ENCODE measurements at places on chromosomes 2 and 18. TPM values are rescaled to one million over a fixed set of nuclear protein-coding genes. Genes with fewer than 3 reads are reported as not detected.

Gene SERPINB4
- polyA plus RNA-seq: not detected

Gene LANCL1
- polyA plus RNA-seq: 442 TPM

Gene ECEL1
- polyA plus RNA-seq: not detected

Gene SLC1A4
- polyA plus RNA-seq: 8.8 TPM

Gene MERTK
- polyA plus RNA-seq: 1.1 TPM

Gene TMEM163
- polyA plus RNA-seq: 3.3 TPM

Gene CTAGE1
- polyA plus RNA-seq: not detected

Gene FAP
- polyA plus RNA-seq: 3.9 TPM

Measured in Purkinje cell (primary cell).